CD4-positive, alpha-beta T cell treated with Interleukin-10 for 1 hour (primary cell): ENCODE measurements at places on chromosomes 1 and 21.
A peak's percentile ranks its signal among the peaks of the same experiment; 100 is the strongest.

GRCh38 chr1:116759636-116760035 is 5.4 kb downstream of the CD2 start:
- DNase-seq = no peak

GRCh38 chr1:101438359-101438758 is 201.5 kb downstream of the S1PR1 start:
- peak; percentile 3 for DNase-seq

- no peak for DNase-seq
Measured at GRCh38 chr1:78045926-78046778, at the start of gene GIPC2. TSS of gene GIPC2 (plus strand) at chr1:78045966. CDS start at chr1:78046095, 129 bp downstream.

DNA sequence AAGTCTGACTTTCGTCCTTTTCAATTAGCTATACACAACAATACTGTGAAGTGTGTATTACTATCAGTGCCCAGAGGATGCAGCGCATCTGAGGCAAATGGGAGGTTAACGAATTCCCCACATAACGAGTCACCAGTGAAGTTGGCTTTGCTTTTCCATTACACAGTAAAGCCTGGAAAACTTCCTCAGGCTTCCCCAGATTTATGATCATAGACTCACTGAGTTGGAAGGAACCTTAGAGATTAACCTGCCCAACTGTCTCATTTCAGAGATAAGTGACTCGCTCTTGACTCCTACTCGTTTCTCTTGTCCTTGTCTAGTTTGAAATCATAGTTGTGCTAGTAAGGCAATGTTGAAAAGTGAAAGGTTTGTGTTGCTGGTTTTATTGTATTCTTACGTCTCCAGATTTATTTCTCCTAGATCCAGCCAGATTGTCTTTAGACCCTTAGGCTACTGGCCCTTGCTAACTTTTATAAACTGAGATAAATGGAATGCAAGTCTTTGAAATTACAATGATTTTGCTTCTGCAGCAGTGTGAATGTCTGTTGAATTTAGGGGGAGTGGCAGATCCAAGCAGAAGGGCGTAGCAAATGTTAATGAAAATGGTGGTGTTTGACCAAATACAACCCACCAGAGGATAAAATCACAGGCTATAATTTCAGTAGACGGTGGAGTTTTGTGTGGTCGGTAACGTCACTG is 17.3 kb downstream of the S1PR1 start:
- no peak for DNase-seq

DNA sequence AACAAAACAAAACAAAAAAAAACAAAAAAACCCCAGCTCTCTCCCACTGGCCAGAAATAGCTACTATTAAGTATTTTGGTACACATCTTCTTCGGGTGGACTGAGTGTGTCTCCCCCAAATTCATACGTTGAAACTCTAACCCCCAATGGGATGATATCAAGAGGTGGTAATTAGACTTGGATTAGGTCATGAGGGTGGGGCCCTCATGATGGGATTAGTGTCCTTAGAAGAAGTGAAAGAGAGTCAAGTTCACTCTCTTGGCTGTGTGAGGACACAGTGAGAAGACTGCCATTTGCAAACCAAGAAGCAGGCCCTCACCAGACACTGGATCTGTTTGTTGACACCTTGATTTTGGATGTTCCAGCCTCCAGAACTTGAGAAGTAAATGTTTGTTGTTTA is 116.9 kb downstream of the NOS1AP start:
- DNase-seq = no peak

DNA sequence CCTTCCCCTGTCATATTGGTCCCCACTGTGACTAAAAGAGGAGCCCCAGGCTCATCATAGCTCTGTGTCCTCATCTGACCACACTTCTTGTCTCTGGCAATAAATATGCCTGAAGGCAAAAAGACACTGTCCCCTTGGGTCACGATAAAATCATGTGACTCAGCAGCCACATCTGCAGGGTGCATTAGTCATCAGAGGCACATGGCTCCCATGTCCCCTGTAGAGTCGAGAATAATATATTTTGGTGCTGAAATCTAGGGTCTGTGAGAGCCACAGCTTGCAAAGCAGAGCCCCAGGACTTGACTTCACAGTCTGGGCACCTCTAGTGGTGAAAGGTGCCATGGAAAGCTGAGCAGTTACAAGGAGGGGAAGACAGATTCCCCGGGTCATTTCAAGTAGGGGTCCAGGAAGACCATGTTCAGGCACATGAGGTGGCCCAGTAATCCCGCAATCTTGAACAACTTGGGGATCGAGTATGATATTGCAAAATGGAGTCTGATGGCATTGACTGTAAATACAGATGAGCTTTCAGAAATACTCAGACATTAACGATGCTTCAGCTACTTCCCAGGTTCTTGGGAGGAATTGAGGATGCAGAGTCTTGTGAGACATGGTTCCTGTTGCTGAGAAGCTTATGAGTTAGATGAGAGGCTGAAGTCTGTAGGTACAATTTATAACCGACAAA is 68.6 kb downstream of the SLC35F3 start:
- no peak for DNase-seq

- no peak for DNase-seq
Measured at GRCh38 chr21:16125274-16125673, 395.5 kb downstream of the USP25 start.

DNA sequence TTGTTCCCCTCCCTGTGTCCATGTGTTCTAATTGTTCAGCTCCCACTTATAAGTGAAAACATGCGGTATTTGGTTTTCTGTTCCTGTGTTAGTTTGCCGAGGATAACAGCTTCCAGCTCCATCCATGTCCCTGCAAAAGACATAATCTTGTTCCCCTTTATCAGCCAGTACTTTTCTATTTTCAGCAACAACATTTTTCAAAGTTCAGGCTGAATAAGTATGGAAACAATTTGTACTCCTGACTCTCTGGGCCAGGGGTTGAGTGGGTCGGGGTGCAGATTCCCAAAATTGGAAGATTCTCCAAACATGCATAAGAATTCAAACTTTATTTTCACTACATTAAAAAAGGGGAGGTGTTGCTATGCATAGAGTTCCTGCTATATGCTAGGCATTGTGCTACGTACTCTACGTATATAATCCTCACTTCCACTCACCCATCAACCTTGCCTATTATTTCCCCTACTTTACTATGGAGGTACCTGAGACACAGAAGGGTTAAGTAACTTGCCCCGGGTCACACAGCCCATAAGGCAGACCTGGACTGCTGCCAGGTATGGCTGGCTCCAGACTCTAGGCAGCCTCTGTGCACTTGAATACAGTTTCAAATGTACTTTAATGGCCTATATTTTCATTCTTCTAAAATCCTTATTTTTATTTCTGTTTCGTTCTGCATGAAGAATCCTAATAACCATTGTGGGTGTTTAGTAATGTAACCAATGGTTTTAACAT is 117.1 kb upstream of the C8B start:
- DNase-seq = no peak

GRCh38 chr21:46441961-46442498 is 16.7 kb upstream of the DIP2A start:
- no peak for DNase-seq

- DNase-seq = no peak
Measured at GRCh38 chr21:33033961-33034413, 8.3 kb downstream of the OLIG2 start.

- DNase-seq = no peak
Measured at GRCh38 chr1:109767637-109768334, 4.1 kb upstream of the EPS8L3 start.

GRCh38 chr1:203360547-203361185 is 9.7 kb upstream of the FMOD start:
- DNase-seq = no peak

GRCh38 chr21:43364851-43365424 is 62.0 kb downstream of the SIK1 start:
- no peak for DNase-seq

DNA sequence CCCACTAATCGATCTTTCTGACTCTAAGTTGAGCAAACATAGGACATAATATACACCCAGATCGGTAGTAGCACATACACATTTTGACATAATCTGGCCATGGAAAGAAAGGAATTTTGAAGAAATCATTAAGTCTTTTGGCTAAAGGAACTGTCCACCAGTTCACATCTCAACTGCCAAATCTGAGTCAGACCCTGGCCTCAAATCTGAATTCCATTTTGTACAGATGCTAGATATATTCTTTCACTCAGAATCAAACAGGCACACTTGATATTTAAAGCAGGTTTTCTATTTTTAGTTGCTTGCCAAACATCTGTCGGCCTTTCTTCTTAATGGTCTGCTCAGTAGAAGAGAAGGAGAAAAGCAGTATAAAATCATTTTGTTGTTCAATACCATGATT is 281.8 kb downstream of the BARHL2 start:
- DNase-seq = no peak

DNA sequence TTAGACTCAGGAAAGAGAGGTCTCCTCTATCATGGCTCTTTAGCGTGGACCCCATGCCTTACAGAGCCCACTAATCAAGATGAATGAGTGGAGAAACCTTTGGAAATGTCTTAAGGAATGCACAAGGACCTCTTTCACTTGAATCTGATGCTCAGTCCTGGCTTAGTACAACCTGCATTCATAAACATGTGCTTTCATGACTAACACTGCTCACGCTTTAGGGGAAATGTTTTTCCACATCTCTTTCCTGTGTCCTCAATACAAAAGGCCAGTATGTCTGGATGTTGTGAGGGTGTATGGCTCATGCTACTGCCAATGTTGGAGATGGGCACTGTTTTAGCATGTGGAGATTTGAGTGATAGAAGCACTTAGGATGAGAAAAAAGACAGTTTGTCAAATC is 14.2 kb upstream of the GNG12 start:
- no peak for DNase-seq

DNA sequence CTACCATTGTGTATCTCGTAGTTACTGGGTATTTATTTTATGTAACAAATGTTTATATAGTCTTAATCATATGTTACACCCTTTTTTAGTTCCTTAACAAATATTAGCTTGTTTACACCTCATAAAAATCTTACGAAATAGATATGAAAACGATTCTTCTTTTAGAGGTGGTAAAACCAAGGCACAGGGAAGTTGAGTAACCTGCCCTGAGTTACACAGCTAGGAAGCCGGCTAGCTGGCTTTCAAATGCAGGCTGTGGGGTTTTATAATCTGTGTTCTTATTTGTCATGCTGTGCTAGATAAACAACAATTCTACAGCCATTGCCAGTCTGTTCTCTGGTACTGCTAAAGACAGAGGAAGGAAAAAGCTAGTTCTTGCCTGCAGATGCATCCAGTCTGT is 109.6 kb downstream of the NOS1AP start:
- DNase-seq = no peak

DNA sequence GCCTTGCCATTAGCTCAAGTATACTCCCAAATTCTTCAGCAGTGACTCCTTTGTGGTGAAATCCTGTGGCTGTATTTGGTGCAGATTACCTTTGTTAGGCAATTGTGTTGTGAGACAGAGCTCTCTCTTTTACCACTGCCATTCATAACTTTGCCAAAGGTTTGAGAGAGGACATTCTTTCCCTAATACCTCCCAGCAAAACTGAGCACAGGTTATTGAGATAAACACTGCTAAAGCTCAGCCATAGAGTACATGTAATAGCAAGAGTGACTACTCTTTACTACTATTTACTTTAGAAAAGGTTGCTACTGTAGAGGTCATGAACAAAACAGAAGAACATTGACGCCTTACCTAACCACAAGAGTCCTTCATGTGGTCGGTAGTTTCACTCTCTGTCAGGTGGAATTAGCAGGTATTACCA is 514.0 kb upstream of the ADAMTS5 start:
- no peak for DNase-seq

- no peak for DNase-seq
Measured at GRCh38 chr1:84350104-84350503, 48.2 kb upstream of the DNASE2B start.

GRCh38 chr1:171834821-171835220 is 6.5 kb upstream of the DNM3 start:
- DNase-seq = no peak

DNA sequence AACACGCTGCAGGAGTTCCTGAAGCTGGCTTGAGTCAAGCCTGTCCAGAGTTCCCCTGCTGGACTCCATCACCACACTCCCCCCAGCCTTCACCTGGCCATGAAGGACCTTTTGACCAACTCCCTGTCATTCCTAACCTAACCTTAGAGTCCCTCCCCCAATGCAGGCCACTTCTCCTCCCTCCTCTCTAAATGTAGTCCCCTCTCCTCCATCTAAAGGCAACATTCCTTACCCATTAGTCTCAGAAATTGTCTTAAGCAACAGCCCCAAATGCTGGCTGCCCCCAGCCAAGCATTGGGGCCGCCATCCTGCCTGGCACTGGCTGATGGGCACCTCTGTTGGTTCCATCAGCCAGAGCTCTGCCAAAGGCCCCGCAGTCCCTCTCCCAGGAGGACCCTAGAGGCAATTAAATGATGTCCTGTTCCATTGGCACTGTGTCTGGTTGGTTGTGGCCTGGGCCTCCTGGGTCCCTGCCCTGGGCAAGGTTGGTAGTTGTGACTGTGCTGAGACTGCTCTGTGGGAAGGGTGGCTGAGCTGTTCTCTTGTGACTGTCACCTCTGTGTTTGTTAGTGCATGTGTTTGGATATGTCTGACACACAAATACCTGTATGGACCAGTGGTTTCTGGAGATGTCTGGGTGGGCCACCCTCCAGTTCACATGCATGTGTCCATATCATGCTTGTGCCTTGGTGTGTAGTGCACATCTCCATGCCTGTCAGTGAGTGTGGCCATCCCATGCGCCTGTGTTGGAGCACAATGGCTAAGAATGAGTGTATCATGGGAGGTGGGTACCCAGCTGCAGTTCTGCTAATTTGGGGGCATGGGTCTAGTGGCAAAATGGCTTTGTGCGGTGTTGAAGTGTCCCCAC is 1.4 kb downstream of the SH3BGRL3 start:
- DNase-seq = no peak

DNA sequence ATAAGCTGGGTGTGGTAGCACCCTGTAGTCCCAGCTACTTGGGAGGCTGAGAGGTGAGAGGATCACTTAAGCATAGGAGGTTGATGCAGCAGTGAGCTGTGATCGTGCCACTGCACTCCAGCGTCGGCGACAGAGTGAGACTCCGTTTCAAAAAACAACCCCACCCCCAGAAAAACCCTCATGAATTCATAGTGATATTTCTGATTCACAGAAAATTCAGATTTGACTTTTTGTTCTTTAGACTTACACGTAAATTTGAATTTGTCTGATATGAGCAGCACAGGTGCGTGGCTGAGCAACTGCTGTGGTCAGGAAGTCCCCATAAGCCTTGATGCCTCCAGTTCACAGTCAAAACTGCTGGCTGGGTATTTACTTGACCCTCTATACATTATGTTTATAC is 10.0 kb upstream of the MORC3 start:
- peak; percentile 25 for DNase-seq

- DNase-seq = no peak
Measured at GRCh38 chr1:89190017-89190416, 8.7 kb downstream of the GBP4 start.

DNA sequence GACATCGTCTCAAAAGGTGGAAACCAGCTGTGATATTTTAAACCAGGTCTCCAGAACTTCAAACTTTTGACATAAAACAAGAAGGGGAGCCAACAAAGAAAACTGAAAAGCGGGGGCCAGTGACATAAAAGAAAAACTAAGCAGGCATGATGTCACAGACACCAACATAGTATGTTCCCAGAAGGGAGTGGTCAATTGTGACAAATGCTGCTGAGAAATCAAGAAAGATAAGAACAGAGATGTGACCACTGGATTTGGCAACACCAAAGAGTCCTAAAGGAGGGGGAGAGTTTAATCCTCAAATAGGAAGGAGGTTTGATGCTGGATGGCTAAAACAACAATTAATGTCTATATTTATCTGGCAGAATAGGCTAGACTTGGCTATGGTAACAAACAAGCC is 2.3 kb upstream of the RNF19B start:
- DNase-seq = no peak
